Activated T-helper 1 cell treated with anti-CD3 and anti-CD28 coated beads, Interleukin-2, amount 50 U/mL, for 16 hours (primary cell): ENCODE measurements at places on chromosomes 4 and X.

DNA sequence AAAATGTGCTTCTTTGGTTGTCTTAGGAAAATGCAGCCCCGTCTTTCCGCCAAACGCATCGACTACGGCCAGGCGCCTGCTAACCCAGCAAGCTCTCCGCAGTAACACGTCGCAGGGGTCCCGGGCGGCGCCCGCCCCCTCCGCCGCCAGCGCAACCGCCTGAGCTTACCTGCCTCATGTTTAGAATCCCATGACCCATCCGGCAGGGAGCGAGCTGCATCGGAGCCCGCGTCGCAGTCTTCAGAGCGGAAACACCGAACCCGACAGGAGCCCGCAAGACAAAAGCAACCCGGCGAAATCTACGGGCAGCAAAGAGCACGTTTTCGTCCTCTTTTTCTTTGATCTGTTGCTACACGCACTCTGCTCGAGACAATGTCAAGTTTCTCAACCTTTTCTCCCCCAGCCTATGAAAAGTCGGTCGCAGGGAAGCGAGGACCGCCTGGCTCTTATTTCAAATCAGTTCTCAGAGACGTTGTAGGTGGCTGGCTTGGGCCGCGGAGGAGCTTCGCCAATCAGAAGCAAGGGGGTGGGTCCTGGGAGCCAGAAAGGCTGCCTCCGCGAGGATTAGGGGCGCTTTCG lies at the start of gene MID1:
Gene MID1 (minus strand): TSS at position 465 of the 579 bp plus-strand sequence. CDS start 53,038 bp downstream, outside the sequence.
- no peak for DNase-seq

- DNase-seq: no peak
These were observed 4.2 kb downstream of the LETM1 start for GRCh38 chr4:1851575-1852410.

DNA sequence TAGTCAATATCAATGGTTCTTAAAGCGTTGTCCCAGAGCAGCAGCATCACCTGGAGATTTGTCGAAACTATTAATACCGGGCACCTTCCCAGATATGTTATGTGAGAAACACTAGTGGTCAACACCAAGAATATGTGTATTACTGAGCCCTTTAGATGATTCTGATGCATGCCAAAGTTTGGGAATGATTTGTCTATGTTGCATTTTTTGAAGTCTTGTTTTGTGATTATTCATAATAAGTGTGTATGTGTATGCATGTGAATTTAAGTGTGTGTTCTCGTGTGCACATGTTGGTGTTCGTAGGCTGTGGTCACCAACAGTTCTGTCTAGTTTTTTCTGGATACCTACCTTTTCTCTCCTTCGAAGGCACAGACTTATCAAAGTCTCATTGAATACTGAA lies 749.4 kb downstream of the GRID2 start:
- no peak for DNase-seq

DNA sequence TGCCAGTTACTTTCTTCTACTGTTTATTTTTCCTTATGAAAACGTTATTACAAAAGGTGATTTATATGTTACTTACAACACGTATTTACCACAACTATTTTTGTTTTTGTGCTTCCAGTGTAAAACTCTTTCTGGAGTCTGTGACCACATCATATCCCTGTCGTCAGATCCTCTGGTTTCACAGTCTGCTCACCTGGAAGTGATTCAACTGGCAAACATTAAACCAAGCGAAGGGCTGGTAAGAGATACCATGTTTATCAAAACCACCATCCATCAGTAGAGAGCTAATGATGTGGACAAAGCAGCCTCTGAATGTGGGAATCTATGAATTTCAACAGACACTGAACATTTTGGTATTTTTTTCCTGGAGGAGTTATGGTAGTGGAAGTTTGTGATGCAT lies 116.1 kb downstream of the CNKSR2 start:
- DNase-seq: no peak

DNA sequence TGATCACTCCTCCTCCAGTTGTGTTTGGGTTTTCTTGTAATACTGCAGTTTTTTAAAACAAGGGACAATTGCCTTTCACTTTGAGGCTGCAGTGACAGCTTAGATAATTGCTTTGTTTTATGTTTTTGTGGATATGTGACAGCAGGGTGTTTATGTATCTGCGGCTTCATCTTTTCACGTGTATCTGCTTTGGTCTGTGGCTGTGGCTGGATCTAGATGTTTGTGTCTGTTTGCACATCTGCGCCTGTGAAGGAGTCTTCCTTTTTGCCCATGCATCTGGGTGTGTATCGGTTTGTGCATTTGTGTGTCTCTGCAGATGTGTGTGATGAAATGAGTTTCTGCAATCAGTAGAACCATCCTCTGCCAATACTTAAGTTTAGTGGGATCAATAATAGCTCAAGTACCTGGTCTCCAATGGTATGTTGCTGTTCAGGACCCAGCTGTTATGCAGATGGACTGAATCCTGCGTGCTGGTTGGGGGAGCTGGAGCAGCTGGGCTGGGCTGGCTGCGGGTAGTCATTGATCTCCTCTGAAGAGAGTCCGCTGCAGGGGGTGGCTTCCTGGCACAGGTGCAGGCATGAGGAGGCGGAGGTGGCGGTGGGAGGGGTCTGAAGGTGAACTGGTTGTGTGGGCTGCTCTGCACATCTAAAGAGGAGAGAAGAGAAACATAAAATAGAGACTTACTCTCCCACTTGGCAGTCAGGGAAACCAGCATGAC lies 390.3 kb downstream of the SH2D1A start:
- peak; percentile 16 for DNase-seq

GRCh38 chr4:119231491-119231890 lies 19.0 kb downstream of the USP53 start:
- no peak for DNase-seq

DNA sequence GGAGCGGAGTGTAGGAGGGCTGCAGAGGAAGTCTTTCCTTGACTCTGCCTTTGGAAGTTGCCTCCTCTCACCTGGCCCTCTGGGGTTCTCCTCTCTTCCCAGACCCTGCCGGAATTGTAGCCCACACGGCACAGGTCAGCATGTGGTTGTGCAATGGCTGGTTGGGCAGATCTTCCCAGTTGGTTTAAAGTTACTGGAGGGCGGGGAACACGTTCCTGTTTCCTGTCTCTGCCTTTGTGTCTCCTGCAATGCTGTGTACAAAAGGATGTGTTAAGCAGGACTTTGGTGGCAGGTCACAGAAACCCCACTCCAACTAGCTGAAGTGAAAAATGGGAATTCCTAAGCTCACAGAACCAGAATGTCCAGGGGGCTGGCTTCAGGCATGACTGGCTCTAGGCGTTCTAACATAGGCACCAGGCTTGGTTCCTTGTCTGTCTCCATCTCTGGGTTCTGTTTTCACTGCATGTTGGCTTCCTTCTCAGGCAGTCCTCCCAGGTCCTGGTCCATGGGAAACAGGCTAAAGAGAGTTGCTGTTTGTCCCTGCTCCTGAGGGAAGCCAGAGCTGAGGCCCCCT lies 19.9 kb downstream of the SORCS2 start:
- no peak for DNase-seq

GRCh38 chr4:55258152-55258865 lies 87.7 kb upstream of the SRD5A3 start:
- DNase-seq: no peak

DNA sequence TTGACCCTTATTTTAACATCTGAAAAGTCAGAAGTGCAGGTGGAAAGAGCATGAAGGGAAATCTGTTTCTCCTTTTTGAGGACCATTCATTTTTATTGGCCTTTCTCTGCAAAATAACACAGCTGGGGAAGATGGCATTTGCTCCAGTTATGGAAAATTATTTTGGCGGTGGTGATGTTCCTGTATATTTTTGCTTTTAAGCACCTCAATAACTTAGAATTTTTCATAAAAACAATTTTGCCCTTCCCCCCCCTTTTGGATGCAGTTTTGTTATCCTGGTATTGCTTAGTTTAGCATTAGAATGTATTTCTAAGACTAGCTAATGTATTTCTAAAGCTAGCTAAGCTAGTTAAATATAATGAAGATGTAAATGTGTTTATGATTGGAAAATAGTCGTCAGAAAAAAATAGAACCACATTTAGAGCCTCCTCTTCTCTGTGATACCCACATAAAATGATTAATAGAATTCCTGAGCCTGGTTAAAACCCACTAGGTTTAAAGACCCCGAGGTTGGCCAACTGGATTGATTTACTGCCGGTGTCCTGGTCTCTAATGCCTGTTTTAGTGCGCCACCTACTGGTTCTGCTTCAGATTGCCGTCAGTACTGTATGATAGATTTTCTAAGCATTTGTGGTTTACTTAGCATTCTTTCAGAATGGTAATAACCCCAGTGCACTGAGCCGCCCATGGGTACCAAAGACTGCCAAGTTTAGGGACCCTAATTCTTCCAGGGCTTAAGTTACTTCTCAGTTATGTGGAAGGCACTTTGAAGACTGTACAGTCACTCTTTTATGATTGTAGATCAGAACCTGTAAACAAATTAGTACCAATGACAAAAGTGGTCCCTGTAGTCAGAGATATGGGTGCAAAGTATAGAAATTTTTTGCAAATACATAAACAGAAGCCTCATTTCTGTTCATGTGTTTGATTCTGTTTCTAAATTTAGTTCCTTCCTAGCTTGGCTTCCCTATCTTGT lies 11.4 kb downstream of the KLF3 start:
- peak; percentile 65 for DNase-seq

DNA sequence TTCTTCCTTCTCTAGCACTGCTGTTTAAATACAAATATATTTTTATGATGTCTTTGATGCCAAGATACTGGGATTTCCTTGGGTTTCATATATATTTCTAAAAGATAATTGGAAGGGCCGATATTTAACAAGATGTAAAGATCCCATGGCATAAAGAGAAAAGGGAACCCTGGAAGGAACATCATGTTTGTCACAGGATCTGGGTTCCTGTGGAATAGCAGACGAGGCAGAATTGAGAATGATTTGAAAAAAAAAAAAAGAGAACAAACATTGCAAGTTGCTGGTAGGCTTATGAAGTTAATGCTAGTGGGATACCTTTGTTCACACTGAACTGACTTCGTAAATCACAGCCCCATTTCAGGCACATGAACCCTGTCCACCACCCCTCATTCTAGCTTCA lies 33.6 kb downstream of the RASSF6 start:
- DNase-seq: no peak

GRCh38 chr4:140163029-140163810 lies 9.2 kb upstream of the MAML3 start:
- DNase-seq: no peak

- no peak for DNase-seq
These were observed 80.7 kb downstream of the FAT1 start for GRCh38 chr4:186642998-186643397.

DNA sequence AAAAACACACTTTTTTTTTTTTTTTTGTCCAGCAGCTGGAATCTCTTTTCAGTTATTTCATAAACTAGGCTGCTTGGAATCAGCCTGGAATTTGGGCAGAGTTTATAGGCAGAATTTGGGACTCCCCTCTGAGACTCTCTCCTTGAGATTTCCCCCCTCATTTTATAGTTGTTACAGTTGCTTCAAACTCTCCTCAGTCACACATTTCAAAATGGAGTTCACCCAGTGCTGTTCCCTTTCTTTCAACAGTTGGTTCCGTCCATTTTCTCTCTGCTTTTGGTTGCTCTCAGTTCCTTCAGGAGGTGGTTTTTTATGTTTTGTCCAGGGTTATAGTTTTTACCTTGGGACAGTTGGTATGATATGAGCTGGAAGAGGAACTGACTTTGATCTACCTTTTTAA lies 27.5 kb downstream of the NSD2 start:
- no peak for DNase-seq

DNA sequence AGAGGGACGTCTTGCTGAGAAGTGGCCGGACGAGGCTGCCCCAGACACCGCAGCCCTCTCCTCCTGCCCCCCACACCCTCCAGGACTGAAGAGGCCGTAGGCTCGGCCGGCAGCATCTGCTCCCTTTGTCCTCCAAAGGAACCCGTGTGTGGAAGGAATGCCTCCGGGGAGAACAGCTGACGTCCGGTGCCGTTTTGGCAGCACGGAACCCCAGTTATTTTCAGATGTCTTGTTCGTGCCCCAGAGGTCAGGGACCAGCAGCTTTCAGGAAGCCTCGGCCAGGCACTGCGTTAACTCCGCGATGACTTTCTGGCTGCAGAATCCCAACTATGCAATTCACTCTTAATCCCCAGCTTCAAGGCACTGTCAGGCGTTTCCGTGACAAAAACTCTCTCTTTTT lies 10.9 kb upstream of the PPP2R3B start:
- DNase-seq: no peak

DNA sequence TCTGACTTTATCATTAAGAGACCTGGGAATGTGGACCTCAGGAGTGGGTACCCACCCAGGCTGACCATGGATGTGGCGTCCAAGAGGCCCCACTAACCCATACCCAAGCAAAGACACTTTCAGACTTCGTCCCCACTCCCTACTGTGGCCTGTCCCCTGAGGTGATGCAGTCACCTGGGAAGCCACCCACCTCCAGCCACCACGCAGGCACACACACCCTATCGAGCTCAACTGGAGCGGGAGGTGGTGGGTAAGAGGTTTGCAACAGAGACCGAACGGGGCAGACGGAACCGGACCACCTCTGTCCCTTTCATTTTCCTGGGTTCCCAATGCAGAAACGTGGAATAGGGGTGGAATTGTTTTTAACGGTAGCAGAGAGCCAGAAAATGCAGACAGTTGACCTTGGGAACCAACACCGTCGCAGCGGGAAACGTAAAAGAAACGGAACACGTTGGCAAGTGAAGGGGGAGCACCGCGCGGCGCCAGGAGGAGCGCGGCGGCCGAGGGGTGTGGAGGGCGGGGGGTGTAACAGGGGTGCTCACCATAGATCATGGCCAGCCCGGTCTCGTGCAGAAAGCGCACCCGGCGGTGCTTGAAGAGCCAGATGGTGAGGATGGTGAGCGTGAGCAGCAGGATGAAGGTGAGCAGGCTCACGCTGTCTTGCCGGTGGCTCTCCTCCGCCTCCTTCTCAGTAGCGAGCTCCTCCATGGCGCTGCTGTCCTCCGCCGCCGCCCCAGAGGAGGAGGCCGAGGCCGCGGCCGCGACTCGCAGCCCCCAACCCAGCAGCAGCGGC lies 559 bp downstream of the SLC9A7 start:
- no peak for DNase-seq

DNA sequence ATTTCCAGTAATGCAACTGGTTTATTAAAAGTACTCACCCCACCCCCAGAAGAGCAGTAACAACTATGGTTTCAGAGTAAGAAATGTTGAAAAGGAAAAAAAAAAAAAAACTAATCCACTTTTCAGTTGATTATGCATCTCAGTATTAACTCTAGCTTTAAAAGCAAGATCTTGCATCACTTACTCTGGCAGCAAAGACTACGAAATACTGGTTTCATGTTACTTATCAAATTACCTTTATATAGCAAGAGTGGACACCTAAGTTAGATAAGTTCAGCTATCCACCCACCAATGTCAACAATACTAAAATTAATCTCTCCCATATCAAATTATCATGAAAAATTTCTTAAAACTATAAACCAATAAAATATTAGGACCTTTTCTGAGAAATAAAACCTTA lies 105.0 kb downstream of the ABCB7 start:
- DNase-seq: no peak

DNA sequence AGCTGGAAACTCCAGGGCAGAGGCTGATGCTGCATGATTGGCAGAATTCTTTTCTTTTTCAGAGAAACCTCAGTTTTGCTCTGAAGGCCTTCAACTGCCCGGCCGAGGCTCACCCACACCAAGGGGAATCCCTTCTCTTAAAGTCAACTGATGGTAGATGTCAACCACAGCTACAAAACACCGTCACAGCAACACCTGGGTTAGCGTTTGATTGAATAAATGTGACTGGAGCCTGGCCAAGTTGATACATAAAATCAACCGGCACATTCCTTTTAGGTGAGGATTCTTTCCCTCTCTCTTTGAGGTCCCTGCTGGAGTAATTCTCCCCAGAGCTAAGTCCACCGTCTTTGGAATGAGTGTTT lies 15.2 kb upstream of the KIAA0232 start:
- DNase-seq: no peak
